ENCODE measurements at places on chromosomes 12 and 14. TPM values are rescaled to one million over a fixed set of nuclear protein-coding genes. Genes with fewer than 3 reads are reported as not detected.

GRCh38 chr12:130461839-130462557 is 124.3 kb downstream of the PIWIL1 start:
- no peak overlapping the region for H3K27ac ChIP-seq
- DNase-seq = no peak
- no peak overlapping the region for H3K4me3 ChIP-seq

DNA sequence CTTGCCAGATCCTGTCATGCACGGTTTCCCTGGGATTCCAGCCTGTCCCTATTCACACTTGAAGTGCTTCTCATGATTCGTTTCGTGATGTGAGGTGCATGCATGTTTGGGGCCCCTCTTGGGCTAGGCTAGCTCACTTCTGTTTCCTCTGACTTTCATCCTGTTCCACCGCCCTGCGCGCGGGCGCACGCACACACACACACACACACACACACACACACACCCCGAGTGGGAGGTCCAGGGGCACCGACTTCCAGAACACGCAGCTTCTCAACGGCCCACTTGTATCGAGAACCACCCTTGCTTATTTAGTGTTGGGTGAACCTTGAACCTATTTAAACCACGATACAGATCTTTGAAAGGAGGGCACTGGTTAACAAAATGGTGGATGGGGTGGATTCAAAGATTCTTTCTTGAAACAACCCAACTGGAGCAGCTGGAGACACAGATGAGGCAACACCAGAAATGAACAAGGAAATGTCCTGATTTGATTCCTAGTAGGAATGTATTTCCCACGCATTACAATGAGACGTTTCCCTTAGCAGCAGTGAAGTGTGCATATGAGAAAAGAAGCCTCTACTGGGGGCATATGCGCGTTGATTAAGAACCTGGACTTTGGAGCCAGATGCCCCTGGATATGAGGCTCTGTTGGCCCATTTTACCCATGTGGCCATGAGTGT is 16.3 kb downstream of the ELK3 start:
- H3K36me3 ChIP-seq = no peaks in the 10 kb centered on the region
- no peaks in the 10 kb centered on the region for H3K27me3 ChIP-seq
- no peaks in the 10 kb centered on the region for H3K4me1 ChIP-seq
- no peak overlapping the region for H3K4me3 ChIP-seq
- no peak overlapping the region for H3K27ac ChIP-seq
- DNase-seq = no peak

Gene RNASE1
- 1.5 TPM for total RNA-seq

DNA sequence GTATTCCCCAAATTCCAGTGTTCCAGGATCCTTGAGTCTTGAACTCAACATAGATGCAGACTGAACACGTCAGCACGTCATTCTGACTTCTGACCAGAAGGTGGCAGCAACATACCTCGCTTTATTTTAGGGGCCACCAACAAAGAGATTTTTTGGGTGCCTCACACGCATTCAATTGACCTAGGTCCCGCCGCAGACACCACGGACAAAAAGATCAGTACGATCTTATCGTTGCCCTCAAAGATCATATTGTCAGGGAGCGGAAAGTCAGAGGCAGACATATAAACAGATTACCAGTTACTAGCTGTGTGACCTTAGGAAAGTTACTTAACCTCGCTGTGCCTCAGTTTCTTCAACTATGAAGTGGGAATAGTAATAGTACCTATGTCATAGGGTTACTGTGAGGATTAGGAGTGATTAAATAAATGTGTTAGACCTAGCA is 6.5 kb upstream of the PRPH start:
- H3K4me3 ChIP-seq = no peak overlapping the region
- H3K36me3 ChIP-seq = no peaks in the 10 kb centered on the region
- H3K27ac ChIP-seq = no peak overlapping the region

GRCh38 chr12:100824476-100824875 is 29.9 kb downstream of the ANO4 start:
- no peaks in the 10 kb centered on the region for H3K36me3 ChIP-seq
- no peak for DNase-seq
- no peak overlapping the region for H3K4me3 ChIP-seq

- H3K4me1 ChIP-seq = no peaks in the 10 kb centered on the region
- H3K27ac ChIP-seq = no peak overlapping the region
- no peak for DNase-seq
- no peaks in the 10 kb centered on the region for H3K36me3 ChIP-seq
- no peak overlapping the region for H3K4me3 ChIP-seq
Observed at GRCh38 chr12:4238577-4238976, 35.0 kb upstream of the CCND2 start.

DNA sequence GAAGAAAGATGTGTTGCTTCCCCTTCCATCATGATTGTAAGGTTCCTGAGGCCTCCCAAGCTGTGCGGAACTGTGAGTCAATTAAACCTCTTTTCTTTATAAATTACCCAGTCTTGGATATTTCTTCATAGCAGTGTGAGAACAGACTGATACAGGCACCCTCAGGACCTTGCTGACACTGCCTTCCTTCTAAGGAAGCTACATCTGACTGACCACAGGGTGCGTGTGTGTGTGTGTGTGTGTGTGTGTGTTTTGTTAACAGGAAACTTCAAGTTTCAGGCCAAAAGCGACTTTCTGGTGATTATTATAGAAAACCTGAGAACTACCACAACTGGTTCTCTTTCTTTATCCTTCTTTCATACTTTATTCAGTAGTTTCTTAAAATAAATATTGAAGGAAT is 149.0 kb downstream of the CAPZA3 start:
- H3K27me3 ChIP-seq = no peaks in the 10 kb centered on the region
- no peak for DNase-seq

GRCh38 chr12:52532636-52533035 is 12.4 kb upstream of the KRT5 start:
- DNase-seq = no peak
- H3K4me1 ChIP-seq = no peaks in the 10 kb centered on the region
- no peaks in the 10 kb centered on the region for H3K27me3 ChIP-seq
- H3K27ac ChIP-seq = no peak overlapping the region
- H3K36me3 ChIP-seq = no peaks in the 10 kb centered on the region
- no peak overlapping the region for H3K4me3 ChIP-seq

DNA sequence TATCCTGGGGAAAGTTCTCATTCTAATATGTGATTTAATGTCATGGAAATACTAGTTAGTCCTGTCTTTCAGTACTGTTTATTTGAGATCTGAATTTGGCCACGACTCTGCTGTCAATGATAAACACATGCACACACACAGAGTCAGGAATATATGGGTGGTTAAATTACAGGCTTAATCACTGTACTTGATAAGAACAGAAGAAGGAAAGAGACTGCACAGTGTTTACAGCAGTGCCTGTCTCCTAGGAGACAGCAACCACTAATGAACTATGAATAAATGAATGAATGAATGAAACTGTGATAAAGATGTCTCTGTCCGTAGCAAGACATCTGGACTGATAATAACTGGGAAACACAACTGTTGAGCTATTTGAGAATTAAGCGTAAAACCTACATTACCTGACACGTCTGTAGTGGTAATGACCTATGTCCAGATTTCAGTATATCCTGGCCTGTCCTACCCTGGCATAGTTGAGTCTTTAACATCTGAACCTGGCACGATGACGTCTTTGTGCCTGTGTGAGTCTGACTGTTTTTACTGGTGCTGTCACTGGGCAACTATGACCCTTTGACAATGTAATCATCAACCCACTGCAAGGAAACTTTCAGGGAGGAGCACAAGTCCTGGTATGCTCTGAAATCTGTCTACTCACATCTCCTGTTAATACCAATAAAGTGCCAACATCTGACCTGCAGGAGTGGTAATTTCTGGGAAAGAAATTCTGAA is 524.6 kb downstream of the TMEM132D start:
- H3K27me3 ChIP-seq = no peaks in the 10 kb centered on the region
- no peaks in the 10 kb centered on the region for H3K36me3 ChIP-seq
- no peaks in the 10 kb centered on the region for H3K4me1 ChIP-seq
